ENCODE measurements at places on chromosomes 5 and 9. TPM values are rescaled to one million over a fixed set of nuclear protein-coding genes. Genes with fewer than 3 reads are reported as not detected.
A peak's percentile ranks its signal among the peaks of the same experiment; 100 is the strongest.

- no peak for DNase-seq
Measured at GRCh38 chr9:88995200-88995577, 3.9 kb downstream of the S1PR3 start.

DNA sequence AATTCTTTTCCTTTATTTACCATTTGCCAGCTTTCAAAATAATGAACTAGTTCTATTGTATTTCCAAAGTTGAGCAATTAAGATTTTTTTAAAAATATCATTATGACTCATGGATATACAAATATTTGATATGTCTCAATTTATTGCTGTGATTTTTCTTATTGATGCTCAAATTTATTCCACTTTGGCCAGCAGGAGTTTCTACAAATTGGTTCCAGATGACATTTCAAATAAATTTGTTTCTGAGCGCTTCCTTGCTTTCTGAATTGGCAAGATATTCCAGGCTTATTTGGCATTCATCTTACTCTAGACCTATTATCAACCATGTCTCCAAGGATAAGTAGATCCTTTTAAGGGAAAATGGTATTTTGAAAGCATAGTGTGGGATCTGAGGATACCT lies 58.5 kb upstream of the TJP2 start:
- DNase-seq: no peak

GRCh38 chr5:13821366-13821765 lies 123.1 kb downstream of the DNAH5 start:
- DNase-seq: no peak

- no peak for DNase-seq
Measured at GRCh38 chr5:121088341-121088740, 624.2 kb downstream of the PRR16 start.

DNA sequence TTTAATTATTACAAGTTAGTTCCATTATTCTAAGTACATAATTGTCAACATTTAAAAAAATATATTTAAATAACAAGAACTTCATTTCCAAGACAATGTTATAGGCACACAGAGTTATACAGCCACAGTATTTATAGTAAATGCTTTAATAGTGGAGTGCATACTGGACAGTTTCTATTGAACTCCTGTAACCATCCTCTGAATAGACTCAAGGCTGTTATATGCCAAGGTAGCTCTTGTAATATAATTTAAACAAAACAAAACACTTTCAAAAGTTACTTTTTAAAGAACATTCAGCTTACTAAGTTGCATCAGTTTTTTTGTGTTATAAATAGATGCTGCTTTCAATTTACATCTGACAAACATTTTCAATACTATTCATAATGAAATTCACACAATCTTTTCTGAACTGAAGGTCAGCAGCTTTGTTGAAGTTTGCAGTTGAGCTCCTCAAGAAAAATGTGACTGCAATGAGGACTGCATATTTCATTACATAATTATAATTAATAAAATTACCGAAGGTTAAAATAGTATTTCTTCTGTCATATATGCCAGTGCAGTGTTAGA lies 549.9 kb upstream of the CYLC2 start:
- DNase-seq: no peak

DNA sequence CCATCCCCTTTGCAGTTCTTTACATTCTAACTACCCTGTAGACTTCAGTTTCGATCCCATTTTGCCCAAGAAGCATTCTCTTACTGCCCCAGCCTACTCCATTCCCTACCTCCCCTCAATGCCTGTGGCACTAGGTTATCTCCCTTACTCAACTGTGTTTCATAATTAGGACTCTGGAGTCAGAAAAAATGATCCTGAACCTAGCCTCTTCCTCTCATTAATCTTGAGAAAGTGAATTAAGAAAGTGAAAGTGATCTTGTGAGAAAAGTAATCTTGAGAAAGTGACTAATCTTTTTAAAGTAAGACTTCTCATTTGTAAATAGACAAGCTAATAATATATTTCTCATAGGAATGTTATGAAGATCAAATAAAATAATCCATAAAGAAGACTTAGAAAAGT lies 444.0 kb upstream of the TRPC7 start:
- no peak for DNase-seq

DNA sequence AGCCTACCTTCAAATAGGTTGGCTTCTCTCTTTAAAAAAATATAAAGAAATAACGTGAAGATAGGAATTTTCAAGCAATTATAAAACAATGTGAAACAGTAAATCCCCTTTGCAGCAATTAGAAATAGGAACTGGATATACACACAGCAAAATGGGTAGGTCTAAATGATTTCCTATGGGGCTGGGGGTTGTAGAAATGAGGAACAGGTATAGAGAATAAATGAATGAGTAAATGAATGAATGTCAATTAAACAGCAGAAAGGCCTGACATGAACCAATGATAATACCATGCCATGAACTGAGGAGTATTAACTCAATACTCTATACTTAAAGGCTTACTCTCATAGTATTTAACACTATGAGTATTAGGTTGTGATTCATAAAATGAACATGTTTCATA lies 21.6 kb downstream of the SSBP2 start:
- DNase-seq: no peak

DNA sequence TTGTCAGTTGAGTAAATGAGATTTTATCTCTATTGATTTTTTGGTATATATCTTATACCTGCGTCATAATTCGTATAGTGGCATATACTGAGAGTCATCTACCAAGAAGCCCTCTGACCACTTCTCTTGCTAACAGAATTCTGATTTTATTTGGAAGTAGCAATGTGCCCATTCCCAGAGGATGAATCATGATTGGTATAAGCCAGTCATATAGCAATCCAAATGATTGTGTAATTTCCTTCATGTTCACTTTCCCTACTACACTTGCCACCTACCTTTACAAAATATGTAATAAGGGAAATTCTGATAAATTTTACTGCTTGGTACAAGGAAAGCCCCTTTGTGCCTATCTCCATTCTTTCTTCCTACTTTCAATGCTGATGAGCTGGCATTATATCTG lies 16.1 kb upstream of the ZNF462 start:
- DNase-seq: no peak

- no peak for DNase-seq
Measured at GRCh38 chr9:38127271-38127839, 58.3 kb upstream of the SHB start.

GRCh38 chr5:40882291-40882690 lies 27.0 kb upstream of the C7 start:
- DNase-seq: no peak

- no peak for DNase-seq
Measured at GRCh38 chr5:54900984-54901725, 84.2 kb downstream of the ESM1 start.

- DNase-seq: no peak
Measured at GRCh38 chr9:86072394-86072877, 26.9 kb downstream of the GOLM1 start.

DNA sequence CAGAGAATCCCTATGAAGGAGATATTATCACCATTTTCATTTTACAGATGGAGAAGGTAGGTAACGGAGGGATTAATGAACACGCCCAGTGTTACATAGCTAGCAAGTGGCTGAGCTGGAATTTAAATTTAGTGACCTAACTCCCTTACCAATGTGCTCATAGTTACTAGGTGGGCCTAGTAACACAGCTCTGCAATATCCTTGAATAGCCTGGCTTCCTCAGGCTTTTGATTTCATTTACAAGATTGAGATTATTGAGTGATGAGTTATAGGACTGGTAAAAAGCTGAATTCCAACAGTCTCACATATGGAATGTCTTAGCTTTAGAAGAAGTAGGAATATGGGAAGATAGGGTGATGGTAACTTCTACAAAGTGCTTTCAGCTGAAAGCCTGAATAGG lies 336.3 kb upstream of the KIF2A start:
- DNase-seq: no peak

DNA sequence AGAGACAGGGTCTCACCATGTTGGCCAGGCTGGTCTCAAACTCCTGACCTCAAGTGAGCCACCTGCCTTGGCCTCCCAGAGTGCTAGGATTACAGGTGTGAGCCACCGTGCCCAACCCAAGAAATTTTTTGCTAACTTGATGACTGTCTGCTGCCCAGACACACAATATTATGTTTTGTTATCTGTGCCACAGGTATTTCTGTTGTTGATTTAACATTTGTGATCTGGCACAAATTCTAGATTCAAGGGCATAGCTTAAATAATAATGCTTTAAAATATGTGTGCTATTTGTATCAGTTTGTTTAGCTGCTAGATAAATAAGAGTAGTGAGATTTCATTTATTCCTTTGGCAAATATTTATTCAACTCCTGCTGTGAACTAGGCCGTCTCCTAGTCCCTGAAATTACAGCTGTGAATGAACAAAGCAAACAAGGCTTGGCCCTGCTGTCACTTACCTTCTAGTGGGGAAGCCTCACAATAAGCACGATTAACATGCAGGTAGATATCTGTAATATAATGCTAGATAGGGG lies 35.3 kb downstream of the GAPVD1 start:
- no peak for DNase-seq

DNA sequence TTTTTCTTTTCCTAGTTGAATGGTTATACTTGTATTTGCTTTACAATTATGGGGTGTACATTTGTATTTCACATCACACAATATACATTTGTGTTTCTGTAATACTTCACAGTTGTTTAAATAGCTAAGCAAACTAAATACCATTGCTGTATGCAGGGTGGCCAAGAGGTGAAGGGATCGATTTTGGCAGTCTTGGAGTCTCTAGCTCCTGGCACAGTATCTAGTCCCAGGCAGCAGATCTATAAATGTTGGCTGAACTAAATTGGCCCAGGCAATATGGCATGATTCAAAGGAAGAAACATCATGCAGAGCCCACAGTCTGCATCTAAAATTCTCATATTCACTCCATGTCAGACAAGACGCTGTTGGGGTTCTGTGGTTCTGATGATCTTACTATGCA lies 110.1 kb upstream of the GPBP1 start:
- DNase-seq: no peak

DNA sequence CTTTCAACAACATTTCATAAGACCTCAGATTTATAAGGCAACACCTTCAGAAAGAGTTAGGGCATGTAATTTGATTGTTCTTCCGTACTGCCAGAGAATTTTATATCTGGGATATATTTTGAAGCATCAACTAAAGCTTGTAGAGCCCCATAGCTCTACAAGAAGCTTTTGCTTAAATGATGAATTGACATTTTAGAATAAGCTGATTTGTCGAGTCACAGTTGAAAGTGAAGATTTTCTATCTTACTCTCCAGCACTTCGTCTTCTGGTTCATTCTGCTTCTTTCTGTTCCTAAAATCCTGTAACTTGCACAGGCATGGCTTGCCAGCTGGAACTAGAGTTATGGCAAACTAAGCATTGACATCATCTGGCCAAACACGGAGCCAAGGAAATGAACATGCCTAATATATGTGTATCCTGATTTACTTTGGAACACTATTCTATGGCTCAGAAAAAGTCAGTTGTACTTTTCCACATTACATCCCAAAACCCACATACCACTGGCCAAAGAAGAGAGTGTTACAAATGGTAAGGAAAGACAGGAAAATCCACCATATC lies 68.6 kb upstream of the MAST4 start:
- DNase-seq: no peak

DNA sequence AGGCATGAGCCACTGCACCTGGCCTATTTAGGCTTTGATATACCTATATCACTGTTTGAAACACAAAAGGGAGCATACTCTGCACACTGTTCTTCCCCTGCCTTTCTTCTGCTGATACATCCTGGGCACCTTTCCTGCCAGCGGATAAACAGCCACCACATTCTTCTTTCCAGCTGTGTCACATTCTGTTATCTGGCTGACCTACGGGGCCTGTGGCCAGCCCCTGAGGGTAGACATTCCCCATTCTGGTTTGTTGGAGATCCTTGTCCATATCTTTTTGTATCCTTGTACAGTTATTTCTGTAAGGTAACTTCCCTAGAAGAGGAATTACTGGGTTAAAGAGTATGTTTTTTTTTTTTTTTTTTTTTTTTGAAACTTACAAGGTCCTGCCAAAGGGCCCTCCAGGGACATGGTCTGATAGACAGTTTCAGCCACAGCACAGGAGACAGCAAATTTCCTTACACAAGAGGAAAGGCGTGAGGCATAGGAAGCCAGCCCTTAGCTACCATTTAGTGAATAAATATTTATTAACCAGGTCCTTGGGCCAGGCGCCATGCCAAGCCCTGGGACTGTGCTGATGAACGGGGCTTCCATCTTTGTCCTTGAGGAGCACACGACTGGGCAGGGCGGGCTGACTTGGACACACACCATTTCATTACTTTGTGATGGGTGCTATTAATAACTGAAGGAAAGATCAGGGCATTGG lies 57.8 kb downstream of the ERGIC1 start:
- DNase-seq: no peak

DNA sequence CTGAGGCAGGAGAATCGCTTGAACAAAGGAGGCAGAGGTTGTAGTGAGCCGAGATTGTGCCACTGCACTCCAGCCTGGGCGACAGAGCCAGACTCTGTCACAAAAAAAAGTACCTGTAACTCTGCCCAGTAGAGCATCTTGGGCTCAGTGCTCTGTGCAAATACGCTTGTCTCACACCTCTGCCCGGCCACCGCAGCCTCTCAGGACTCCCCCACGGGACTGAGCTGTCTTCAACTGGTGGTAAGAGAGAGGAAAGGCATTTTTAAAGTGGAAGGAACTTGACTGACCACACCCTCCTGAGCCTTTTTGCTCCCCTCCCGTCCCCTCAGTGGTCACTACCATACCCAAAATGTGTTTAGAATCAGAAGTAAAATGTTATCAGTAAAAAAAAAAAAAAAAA lies 174.3 kb upstream of the PIK3R1 start:
- no peak for DNase-seq

DNA sequence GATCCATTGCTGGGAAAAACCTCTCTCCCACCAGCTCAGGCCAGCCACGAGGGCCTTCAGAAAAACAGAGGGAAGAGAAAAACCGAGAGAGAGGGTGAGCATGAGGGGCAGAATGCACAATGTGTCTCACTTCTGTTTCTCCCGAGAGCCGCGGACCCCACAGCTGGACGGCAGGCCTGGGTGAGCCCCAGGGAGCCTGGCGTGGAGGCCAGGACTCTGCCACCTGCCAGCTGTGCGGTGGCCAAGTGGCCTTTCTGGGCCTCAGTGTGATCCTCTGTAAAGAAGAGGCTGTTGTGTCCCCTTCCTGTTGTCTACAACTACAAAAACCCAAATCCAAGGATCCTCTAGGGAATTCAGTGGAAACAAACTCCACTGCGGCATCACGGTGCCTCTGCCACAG lies 179.3 kb downstream of the PAX5 start:
- DNase-seq: peak; percentile 56

GRCh38 chr5:14665949-14666348 lies 1.4 kb downstream of the OTULIN start:
- DNase-seq: peak; percentile 21

GMCL2 gene
- polyA plus RNA-seq: not detected

IFNK gene
- polyA plus RNA-seq: not detected

FBP2 gene
- 1.6 TPM for polyA plus RNA-seq

PRDM9 gene
- not detected for polyA plus RNA-seq

WDR31 gene
- 7.1 TPM for polyA plus RNA-seq

INSL6 gene
- polyA plus RNA-seq: 0.56 TPM

LYRM7 gene
- 11.2 TPM for polyA plus RNA-seq

FGF1 gene
- polyA plus RNA-seq: 1.9 TPM

SLC36A3 gene
- not detected for polyA plus RNA-seq

HTR1A gene
- polyA plus RNA-seq: not detected

Measured in left lung (tissue), 14 donors.